Activated T-cell treated with anti-CD3 and anti-CD28 coated beads, Interleukin-2, amount 50 U/mL, for 72 hours (primary cell): ENCODE measurements at places on chromosomes 12 and 14.

DNA sequence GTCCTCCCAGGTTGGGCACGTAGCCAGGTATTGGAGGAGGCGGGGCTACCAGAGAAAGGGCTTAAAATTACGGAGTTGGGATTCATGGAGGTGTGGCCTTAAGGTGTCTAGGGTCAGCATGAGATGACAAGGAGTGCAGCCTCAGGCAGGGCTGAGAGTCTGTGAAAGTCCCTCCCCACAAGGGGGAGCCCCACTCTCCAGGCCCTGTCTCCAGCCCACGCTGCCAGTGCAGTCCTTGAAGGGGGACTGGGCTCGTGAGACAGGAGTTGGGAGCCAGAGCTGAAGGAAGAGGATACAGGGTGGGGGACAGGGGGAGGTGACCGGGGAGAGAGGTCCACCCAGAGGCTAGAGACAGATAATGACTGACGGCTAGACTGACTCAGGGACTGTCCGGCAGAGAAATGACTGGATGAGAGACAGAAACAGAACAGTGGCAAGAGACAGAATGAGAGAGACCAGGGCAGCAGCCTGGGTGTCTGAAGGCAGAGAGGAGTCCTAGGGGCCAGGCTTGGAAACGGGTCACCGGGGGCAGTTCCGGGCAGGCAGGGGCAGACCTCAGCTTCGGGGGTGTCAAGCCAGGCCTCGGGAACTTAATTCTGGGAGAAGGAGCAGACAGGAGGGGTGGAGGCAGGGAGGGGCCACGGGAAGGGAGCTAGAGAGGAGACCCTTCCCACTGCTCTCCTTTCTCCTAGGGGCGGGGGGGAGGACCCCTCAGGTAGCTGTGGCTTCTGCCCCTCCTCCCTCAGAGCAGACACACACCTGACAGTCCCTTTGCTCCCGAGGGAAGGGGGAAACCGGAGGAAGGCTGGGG lies 970 bp downstream of the CDH24 start:
- DNase-seq, result peak; percentile 81

GRCh38 chr14:95361373-95362137 lies 41.8 kb upstream of the CLMN start:
- DNase-seq, result peak; percentile 61

DNA sequence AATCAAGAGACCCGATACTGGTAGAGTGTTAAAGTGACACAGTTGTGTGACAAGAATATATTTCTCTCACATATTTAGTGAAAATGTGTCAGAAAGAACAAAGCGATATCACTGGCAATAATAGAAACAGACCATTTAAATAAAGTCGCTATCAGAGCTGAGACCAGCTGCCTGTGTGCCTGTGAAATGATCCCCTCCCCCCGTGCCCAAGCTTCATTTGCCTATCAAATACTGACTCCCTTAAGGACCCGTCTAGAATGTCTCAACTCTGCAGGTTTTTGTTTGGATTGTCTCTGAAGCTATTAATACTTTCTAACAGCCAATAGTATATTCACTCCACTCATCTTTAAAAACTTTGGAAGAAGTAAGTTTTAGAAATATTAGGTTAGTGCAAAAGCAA lies 98.9 kb downstream of the EGLN3 start:
- DNase-seq, result no peak

- no peak for DNase-seq
Observed at GRCh38 chr14:34187061-34187460, 236.2 kb upstream of the EGLN3 start.

DNA sequence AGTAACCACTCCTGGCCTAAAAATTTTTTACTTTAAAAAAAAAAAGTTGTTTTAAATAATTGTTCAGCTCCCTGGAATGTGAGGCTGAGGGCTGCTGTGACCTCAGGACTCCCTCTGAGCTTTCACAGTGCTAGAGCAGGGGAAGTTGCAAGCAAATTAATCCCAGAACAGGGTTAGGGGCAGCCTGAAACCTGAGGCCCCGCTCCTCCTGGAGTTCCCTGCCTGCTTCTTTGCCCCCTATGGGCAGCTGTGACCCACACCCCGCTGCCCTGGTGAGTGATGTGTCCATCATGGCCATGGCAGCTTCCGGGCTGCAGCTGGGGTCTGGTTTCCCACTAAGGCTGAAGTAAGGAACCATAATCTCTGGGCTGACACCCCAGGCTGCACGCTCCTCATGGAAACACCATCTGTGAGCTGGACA lies 9.5 kb downstream of the RITA1 start:
- no peak for DNase-seq

GRCh38 chr12:7784701-7785100 lies 4.5 kb upstream of the NANOG start:
- no peak for DNase-seq

GRCh38 chr12:26678697-26679660 lies 154.0 kb downstream of the ITPR2 start:
- no peak for DNase-seq

- no peak for DNase-seq
Observed at GRCh38 chr14:55667801-55668200, 87.8 kb downstream of the KTN1 start.
